GM19239 (cell line): ENCODE measurements at places on chromosomes 5 and 9.

DNA sequence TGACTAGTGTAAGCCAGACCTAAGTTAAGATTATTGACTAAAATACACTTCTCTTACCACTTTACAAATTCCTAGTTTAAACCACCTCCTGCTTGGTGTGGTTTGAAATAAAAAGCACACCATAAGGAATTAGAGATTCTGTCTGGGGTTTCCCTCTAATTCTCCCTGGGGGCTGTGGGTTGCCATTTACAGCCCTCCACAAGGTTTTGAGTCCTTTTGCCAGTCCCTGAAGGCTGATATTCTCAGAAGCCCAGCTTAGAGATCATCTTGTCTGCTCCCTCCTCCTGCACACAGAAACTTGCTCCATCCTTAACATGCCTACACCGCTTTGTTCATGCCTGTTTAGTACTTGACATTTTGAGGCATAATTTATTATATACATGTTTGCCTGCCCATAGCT, 7.2 kb upstream of the LMNB1 start:
- no peak for DNase-seq

DNA sequence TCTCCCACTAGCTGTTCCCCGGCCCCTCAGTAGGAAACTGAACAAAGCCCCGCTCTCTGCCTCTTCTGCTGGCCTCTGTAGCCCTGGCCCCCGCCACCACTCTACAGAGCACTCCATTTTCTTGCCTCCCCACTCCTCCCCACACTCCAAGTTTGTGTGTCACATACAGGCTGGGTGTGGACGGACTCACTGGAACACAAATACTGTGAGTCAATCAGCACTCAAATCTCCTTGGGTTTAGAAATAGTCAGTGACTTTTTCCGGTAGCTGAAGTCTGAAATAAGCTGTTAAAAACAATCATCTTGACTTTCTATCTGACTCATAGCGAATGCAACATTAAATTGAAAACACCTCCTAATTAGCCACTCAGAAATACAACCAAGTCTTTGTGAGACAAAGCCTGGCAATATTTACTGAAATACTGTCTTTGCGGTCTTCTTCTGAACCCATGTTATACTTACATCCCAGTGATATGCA, 122.5 kb downstream of the LHFPL2 start:
- DNase-seq, result no peak

DNA sequence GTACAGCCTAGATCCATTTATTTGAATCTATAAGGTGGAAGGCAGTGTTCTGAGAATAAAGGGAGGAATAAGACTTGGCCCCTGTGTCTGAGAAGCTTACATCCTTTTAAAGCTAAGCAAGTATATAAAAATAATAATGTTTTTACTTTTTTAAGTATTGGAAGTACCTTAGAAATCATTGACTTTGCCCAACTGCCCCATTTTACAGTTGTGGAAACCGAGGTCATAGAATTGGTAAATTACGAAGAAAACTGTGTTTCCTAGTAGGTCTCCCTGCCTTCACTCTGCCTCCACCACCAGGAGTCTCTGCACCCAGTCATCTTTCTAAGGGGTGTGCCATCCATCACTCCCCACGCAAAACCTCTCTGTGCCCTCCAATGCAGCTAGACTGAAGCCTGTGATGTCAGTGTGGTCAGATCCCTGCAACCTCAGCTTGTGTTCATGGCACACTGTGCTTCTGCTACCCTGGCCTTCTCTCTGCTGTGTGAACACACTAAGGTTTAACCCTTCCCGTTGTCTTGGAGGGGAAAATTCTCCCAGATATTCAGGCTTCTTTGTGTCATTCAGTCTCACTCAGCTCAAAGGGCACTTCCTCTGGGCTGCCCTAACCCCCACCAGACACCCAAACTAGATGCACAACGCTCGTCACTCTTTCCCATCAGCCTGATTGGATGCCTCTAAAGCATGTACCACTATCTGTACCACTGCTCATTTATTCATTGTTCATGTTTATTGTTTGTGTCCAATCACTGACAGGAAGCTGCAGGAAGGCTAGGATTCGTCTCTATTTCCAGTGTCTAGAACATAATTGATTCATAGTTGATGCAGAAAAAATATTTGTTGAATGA, 18.2 kb downstream of the ADRB2 start:
- DNase-seq, result no peak

DNA sequence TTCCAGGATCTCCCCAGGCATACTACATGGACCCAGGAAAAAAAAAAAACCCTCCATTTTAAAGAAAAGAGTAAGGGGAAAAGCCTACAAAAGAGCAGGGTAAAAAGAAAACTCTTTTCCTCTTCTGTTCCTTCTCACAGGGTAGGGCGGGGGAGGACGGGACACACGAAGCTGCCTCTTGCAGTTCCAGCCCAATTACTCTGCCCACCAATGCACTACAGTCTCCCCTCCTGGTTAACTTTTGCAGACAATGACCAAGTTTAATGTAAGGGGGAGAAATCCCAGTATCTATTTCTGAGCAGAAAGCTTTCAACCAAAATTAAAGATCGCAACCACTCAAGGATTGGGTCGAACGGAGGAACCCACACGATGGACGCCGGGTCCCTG, 1.3 kb downstream of the BRD3 start:
- no peak for DNase-seq

- DNase-seq, result no peak
These were observed 68.7 kb upstream of the LARP1 start for GRCh38 chr5:154686490-154686889.

DNA sequence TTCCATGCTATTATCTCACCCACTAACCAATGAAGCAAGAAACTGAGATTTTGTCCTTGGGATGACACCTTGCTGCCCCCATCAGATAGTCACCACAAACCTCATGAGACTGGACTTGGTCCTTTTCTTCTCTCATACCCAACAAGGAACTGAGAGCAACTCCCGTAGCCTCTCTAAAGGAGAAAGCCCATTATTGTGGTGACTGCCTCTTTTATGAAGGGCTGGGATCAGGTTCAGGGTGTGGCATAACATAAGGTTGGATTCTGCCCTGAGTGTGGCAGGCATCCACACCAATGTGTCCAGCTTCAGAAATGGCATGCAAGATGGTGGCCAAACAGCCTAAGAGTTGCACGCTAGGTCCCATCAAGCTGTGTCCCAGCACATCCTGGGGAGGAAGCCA, 1.3 kb upstream of the ACTL7A start:
- no peak for DNase-seq

DNA sequence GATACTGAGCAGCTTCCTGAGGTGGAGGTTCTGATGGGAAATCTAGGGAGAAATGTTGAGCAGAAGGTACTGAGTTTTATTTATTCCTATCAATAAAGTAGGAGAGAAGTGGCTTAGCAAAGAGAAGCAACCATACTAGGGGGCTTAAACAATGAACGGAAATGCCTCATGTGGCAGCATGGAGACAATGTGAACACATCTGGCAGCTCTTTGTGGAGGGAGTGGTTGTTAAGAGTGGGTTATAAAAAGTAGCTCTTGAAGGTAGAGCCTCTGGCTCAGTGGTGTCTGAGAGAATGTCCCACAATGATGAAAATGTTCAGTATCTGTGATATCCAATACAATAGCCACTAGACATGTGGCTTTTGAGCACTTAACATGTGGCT, 52.7 kb upstream of the EQTN start:
- no peak for DNase-seq

- DNase-seq, result no peak
These were observed 224.3 kb downstream of the NR3C1 start for GRCh38 chr5:143179126-143179740.

- DNase-seq, result no peak
These were observed 13.3 kb upstream of the WHRN start for GRCh38 chr9:114518599-114519022.

DNA sequence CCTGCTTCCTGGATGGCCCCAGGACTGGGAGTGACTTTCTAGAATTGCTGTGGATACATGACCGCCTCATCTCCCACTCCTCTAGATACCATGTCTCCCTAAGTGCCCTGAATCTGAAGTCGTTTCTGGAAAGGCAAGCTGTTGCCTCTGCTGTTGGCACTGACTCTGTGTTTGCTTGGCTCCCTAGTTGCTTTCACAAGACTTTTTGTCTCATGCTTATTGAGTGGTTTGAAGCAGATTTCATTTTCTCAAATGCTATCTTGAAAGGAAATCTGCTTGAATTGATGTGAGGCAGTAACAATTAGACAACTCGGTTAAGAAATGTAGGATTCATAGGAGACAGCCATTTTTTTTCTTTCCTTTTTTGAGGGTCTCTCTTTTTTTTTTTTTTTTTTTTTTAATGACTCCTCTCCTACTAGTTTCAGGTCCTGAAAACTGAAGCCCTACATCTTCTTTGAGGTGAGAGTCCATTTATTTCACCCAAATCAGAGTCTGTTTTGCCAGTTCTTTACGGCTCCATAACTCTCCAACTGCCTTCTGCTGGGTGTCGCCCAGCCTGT, 65.9 kb downstream of the PRDM6 start:
- DNase-seq, result no peak

DNA sequence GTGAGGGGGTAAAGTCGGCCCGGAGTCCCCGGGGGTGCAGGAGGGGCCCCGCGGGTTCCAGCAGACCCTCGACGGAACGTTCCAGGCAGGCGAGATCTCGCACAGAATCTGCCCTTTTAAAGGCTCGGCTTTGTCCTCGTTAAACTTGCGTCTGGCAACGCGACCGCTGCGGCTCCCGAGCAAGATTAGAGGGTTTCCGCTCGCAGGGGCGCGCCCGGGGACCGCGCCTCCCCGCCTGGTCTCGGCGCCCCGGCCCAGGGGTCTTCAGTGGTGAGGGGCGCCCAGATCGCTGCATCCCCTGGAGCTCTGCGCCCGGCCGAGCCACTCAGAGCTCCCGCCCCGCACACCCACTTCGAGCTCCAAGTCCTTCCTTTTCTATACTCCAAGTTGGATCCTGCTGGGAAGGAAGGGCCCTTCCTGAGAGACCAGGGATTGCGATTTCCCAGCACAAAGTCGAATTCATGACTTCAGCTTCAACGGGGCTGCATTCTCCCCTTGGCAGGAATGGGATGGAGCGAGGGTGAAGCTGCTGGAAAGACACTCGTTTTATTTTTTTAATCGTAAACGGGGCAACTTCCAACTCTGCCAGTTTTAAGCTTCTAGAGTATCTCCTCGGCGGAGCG, 11.3 kb downstream of the PROP1 start:
- DNase-seq, result no peak

DNA sequence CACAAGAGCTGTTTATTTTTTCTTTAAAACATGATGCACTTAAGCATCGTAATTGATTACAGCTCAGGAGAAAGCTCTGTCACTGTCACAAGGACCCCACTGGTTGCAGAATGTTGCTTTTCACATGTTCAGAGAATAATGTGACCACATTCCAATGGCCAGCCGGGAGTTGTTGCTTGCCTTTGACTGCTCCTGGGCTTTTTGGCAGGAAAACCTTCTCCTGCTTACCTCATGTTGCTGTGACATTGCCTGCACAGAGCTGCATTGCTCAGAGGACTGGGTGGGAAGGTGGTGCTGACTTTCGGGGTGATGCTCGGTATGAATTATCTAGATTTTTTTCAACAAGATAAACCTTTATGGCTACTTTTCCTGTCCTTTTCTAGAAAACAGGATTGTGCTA, 88.2 kb downstream of the PALM2AKAP2 start:
- DNase-seq, result no peak

DNA sequence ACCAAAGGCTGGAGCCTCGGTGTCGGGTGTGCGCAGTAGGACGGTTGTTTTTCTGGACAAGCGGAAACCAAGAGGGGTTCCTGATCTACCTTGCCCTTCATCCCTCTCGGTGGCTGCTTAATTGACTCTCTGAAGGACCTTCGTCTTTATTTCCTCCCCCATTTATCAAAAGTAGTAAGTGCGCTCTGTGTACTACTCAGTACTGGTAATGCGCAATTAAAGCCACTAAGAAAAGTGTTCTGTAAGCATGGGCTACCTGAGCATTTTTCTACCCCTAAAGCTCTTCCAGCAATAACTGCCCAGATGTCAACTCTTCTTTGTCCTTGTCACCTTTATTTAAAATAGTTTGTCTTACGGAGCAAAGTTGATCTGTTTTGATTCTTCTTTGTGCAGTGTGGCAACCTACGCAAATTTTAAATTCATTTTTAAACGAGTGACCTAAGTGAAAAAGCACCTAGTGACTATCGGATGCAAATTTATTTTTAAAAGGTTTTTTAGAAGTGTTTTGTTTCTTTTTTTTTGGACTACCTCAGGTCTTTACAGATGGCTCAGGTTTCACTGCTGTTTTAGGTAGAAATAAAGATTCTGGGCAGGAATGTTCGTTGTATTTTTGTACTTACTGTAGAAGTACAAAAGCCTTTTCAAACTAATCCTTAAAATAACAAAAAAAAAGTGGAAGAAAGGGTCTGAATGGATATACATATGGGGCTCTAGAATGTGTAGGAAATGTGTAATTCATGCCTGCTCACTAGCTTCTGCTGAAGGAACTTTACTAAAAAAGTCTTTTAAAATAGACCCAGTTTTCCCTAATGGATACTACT, 2.0 kb downstream of the JMY start:
- no peak for DNase-seq

DNA sequence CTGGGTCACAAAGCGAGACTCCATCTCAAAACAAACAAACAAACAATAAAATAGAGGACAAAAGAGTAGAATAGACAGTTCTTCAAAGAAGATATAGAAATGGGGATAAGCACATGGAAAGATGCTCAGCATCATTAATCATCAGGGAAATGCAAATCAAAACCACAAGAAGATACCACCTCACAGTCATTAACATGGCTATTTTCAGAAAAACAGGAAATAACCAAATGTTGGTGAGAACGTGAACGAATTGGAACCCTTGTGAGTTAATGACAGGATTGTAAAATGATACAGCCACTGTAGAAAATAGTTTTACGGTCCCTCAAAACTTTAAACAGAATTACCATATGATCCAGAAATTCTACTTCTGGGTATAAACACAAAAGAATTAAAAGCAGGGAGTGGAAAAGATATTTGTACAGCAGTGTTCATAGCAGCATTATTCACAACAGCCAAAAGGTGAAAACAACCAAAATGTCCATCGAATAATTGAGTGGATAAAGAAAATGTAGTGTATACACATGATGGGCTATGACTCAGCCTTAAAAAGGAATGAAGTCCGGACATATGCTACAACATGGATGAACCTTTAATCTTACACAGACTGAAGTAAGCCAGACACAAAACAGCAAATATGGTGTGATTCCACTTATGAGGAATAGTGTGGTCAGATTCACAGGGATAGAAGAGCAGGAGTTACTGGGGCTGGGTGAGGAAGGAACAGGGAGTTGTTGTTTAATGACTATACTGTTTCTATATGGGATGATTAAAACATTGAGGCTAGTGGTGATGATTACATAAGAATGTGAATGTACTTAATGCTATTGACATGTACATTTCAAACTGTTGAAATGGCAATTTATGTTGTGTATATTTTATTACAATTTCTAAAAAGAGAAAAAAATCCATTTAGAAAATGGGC, 19.7 kb downstream of the OR2V2 start:
- DNase-seq, result no peak
